ENCODE measurements at places on chromosomes 6 and 20.

DNA sequence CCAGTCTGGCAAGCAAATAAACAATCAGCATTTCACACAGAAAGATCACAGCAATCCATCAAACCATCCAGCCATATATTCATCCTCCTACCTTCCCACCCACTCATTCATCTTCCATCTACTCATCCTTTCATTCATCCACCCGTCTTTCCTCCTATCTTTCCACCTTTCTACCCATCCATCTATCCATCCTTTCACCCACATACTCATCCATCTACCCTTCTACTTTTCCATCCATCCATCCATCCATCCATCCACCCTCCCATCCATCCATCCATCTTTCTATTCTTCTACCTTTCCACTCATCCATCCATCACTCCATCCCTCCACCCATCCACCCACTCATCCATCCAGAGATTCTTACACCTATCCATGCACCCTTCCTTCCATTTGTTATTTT is 49.3 kb downstream of the KIAA0319 start:
- no peak for DNase-seq

DNA sequence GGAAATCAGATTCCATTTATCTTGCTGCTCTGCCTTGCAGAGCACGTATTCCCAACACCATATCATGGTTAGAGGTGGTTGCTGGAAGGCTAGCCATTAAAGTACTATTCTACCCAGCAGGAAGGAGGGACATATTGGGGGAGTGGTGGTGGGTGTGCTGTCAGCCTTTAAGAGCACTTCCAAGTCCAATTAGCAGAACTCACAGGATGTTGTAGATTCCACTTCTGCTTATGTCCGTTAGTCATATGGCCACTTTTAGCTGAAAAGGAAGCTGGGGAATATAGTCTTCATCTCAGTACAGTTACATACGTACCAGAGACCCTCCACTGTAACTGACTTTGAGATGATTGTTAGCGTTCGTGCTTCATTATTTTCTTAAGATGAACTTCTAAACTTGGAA is 94.4 kb downstream of the SAMD3 start:
- no peak for DNase-seq

- no peak for DNase-seq
These were observed 34.3 kb downstream of the SAMHD1 start for GRCh38 chr20:36917240-36917639.

DNA sequence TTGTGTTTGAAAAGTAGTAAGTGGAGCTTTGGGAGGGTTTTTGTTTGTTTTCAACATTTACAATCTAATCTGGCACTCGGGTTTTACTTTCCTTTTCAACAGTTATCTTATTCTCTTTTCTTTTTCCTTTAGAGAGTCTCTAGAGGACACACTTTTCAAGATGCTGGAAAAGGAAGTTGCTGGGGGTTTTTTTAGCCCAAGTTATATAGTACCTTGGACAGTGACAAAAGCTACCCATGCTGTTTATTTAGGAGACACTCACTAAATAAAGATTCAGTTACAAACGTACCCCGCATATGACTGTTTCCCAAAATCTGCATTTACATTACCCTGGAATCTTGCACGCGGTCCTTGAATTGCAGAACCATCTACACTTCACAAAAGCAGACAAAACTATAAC is 78.8 kb downstream of the MAP7 start:
- DNase-seq, result no peak

DNA sequence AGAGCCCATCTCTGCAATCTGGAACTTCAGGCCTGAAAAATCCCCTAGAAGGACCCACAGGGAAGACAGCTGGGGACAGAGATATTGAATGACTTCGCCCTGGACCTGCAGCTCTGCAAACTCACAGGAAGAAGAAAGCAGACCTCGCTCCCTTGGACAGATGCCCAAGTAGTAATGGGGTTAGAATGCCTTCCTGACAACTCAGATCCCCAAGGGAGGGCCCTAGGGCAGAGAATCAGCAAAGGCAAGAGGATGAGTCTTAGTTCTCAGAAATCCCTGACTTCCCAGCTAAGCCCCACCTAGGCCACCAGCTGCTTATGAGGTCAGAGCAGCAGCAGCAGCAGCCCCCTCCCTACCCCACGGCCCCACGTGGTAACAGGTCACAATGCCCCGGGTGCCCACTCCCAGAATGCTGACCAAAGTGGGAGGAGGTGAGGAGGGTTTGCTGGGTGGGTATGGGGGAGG is at the start of gene C20orf141:
Gene C20orf141, plus strand, starts transcription at position 401 of the 465 bp plus-strand sequence. CDS start 198 bp downstream, outside the sequence.
- no peak for DNase-seq

GRCh38 chr6:73081955-73082354 is 143.3 kb downstream of the KHDC1L start:
- DNase-seq, result no peak

DNA sequence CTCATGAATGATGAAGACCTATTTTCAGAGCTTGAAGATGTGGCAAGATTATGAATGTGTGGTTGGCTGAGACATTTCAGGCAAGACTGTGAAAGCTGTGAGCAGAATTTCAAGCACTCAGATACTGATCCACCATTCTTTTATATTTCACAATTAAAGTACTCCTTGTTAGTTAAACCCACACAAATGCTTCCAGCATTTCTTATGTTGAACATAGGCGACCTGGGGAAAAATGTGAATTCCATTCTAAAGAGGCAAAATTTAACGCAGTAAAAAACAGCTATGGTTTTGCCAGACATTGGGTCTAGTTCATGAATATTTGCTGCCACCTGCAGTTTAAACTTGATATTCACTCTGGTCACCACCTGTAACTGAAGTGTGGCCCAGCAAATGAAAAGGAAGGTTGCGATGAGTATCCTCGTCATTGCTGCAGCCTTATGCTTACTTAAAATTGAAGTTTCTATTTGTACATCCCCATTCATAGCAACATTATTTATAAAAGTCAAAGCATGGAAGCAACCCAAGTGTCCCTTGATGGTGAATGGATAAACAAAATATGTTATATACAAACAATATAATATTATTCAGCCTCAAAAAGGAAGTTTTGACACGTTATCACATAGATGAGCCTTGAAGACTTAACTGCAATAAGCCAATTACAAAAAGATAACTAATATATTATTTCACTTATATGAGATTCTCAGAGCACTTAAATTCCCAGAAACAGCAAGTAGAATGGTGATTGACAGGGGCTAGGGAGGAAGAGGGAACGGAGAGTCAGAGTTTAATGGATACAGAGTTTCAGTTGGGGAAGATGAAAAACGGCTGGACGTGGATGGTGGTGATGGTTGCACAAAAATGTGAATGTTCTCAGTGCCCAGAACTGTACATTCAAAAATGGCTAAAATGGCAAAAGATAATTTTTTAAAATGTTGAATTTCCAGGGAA is 32.4 kb upstream of the FAM184A start:
- DNase-seq, result peak; percentile 19

- DNase-seq, result no peak
These were observed 94.1 kb upstream of the STMND1 start for GRCh38 chr6:17007749-17008148.

DNA sequence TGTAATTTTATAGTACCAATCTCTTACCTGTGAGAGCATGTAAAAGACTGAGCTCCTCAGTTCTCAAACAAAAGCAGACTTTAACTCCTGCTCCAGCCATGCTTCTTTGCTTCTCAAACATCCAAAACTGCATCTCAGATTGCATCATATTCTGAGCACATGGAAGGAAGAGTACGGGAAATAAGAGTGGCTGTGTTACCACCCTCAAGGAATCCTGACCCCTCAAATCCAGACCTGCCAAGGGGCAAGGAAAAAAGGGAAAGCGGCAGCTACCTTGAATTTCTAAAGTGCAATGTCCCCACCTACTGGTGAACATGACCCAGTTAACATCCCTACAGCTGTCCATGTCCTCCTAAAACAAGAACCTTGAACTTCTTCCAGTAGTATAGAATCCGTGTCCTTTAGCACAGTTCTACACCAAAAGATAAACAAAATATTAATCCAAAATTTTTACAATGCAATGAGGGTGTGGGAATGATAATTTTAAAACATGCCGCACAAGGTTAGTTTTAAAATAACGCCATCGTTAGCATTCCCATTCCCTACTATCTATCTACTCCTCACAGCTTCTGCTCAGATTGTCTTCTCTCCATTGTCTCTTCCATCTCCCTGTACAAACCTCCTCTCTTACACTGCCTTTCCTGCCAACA is 34.1 kb upstream of the HLA-DQB1 start:
- DNase-seq, result peak; percentile 4

- no peak for DNase-seq
These were observed 19.4 kb downstream of the TGM2 start for GRCh38 chr20:38145729-38146075.

- no peak for DNase-seq
These were observed 3.8 kb upstream of the DYNLRB1 start for GRCh38 chr20:34512266-34512954.

- DNase-seq, result no peak
These were observed 180.7 kb upstream of the PRSS16 start for GRCh38 chr6:27066802-27067201.

DNA sequence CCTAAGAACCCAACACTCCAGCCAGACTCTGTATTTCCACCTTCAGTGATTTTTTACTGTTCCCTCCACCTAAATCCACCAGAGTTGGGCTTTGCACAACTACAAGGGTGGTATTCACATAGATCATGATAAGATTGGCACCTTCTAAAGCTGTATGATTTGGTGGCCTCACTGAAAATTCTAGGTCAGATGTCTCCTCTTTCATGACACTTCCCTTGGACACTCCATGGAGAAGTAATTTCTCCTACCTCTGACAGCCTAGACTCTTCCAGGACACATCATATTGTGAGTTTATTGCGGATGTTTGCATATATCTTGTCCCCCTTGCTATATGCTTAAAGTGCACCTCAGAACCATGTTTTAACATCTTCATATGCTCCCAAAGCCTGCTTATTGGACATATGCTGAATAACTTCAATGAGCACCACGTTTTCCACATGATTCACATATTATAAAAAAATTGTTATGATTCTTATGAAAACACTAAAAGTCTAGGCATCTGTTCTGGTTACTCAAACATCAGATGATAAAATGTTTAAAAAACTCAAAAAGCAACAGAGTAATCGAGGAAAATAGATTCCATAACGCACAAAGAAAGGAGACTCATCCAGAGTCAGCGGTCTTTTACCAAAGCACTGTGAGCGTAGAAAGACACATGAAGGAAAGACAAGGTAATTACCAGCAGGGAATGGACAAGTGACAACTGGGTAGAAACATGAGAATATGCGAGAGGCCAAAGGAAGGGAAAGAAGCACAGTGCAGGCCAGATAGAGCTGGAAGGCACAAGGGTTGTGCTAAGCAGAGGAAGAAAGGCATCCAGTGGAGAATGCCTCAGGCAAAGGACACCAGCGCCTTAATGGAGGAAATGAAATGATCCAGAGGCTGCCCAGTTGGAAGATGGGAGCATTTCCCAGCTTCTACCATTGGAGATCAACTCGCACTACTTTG is 46.5 kb downstream of the KIF16B start:
- no peak for DNase-seq

GRCh38 chr6:117072134-117072533 is 193.2 kb upstream of the VGLL2 start:
- no peak for DNase-seq

DNA sequence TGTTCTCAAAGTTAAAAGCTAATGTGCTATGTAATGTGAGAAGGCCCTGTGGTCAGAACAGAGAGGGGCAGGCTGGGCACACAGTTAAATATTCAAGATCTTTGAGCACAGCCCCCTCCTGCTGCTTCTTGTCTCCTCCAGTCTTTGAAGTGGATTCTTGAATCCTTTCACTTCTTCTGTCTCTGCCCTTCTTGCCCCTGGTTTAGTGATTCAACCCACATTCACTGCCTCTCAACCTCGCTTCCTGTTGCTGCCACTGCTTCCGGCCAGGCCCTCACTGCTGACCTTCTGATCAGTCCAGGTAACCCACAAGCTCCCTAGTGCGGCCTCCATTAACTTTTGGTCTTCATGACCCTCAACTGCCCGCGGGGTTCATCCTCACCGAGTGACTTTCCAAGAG is 417.3 kb upstream of the NOX3 start:
- no peak for DNase-seq

DNA sequence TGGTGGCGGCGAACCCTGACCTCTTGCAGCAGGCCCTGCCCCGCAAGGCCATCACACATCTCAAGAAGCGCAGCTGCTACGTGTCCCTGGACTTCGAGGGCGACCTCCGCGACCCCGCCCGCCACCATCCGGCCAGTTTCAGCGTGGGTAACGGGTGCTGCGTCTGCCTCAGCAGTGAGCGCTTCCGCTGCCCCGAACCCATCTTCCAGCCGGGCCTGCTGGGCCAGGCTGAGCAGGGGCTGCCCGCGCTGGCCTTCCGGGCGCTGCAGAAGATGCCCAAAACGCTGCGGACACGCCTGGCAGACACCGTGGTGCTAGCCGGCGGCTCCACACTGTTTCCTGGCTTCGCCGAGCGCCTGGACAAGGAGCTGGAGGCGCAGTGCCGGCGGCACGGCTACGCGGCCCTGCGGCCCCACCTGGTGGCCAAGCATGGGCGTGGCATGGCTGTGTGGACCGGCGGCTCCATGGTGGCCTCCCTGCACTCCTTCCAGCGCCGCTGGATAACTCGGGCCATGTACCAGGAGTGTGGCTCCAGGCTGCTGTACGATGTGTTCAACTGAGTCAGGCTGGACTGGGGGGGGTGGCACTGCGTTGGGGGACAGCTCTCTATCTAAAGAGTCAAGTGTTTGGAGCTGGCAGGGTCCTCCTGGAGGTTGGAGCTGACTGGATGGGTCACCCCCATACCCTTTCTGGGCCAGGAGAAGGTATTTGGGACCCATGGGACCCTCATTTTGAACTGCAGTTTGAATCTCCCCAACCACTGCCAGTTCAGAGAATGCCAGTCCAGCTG is 1.1 kb downstream of the ACTL10 start:
- peak; percentile 78 for DNase-seq

DNA sequence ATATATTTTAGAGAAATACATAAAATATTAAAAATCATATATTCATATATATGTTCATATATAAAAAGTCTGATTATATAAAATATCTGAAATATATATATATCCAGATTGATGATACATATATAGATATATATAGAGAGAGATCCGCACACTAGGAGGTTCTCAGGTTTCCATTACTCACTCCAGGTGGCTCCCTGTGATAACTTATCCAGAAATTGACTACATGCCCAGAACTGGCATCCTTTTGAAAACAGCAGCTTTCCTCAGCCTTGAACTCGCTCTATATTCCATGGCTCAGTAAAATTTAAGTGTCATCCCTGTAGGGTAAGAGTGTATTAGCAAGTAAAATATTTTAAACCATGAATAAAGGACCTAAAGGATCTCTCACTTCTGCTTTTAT is 206.8 kb downstream of the TINAG start:
- DNase-seq, result no peak

All from CD4-positive, alpha-beta T cell treated with Interferon gamma for 1 hour (primary cell).